ENCODE measurements at places on chromosomes 1 and 21.

DNA sequence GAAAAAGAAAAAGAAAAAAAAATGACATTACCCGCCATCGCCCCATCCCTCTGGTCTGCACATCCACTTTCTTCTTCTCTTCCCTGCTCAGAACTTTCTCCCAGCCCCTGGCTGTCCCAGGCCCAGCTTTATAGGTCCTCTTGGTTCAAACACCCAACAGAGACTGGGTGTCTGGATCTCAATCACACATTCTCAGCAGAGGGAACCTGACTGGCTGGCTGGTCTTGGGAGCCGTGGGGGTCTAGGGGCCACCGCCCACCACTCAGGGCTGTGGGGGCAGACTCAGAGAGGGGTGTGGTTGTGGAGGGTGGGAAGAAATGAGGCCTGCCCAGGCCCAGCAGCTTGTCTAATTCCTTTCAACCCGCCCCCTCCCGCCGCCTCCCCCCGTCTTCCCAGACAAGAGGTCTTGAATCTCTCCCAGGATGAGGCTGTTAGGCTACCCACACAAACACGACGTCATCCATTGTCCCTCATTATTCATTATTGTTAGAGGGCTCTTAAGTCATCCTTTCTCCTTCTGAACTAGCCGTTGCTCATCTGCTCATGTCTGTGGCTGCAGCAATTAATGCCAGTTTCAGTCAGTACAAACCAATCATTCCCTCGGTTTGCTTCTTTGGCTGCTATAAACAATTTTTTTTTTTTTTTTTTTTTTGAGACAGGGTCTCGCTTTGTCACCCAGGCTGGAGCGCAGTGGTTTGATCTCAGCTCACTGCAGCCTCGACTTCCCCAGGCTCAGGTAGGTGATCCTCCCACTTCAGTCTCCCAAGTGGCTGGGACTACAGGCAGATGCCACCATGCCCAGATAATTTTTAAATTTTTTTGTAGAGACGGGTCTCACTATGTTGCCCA lies 40.6 kb upstream of the CLIC4 start:
- no peak for DNase-seq

GRCh38 chr1:94332516-94332915 lies 85.7 kb upstream of the ABCD3 start:
- no peak for DNase-seq

- DNase-seq = peak; percentile 47
Observed at GRCh38 chr1:212062832-212063438, 27.4 kb downstream of the DTL start.

GRCh38 chr1:82225421-82226185 lies 424.9 kb downstream of the ADGRL2 start:
- DNase-seq = no peak

DNA sequence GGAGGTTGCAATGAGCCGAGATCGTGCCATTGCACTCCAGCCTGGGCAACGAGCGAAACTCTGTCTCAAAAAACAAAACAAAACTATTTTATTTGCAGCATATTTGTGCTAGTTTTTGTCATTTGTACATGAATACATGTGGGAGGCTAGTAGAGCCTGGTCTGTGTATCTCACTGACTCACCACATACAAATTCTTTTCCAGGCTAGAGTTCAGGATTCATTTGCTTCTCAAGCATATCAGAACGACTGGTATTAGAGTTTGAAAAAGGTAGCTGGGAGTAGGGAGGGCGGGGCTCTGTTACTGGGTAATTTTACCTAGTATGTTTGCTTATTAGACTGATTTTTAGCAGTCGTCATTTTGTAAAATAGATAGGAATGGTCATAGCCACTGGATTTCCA lies 4.5 kb upstream of the TOR3A start:
- DNase-seq = no peak

DNA sequence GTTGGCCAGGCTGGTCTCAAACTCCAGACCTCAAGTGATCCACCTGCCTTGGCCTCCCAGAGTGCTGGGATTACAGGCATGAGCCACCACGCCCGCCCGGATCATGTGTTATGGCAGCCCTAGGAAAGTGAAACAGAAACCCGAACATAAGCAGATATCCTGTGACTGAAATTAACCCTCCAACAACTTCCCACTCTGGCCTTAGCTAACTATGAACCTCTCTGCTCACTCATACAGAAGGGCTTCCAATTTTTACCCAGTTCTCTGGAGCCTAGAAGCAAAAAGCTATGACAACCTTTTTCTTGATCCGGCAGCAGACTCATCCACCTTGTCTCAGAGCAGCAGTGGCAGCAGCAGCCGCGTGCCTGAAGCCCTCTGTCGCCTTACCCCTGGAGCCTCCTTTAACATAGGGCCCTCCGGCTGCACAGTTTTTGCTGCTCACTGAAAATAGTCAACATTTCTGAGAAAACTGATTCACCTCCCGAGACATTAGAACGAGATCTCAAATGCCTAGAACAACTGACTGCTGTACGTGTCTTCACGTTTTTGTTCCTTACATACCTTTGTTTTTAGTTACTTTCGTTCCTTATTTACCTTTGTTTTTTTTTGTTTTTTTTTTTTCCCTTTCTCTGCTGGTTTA lies 9.3 kb downstream of the CBR1 start:
- DNase-seq = no peak

DNA sequence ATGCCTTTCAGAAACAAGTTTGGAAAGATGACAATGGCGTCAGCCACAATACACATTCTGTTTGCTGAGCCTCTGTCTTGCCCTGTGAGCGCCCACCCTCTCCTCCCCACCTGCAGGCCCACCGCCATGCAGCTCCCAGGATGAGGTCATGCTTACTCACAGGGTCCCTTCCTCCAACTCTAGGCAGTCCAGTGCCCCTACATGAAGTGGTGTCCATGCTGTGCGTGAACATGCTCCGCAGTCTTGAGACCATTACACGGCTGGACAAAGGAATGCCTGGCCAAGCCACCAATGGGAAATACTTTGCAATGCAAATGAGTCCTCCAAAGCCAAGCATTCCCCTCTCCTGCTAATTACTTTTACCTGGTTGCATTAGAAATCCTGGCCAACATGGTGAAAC lies 92.2 kb downstream of the CD58 start:
- no peak for DNase-seq

GRCh38 chr1:160718210-160718609 lies 6.6 kb upstream of the CD48 start:
- no peak for DNase-seq

- no peak for DNase-seq
Observed at GRCh38 chr21:43210454-43211071, 41.8 kb downstream of the CRYAA start.

GRCh38 chr1:9792156-9793042 lies 31.4 kb downstream of the CLSTN1 start:
- DNase-seq = peak; percentile 68

- DNase-seq = no peak
Observed at GRCh38 chr1:17933971-17934370, 173.6 kb upstream of the IGSF21 start.

Data from HEK293T (cell line).